Erythroblast (primary cell): ENCODE measurements at places on chromosomes 16 and 17.

- DNase-seq: no peak
Observed at GRCh38 chr17:21375162-21375560, 996 bp upstream of the KCNJ12 start.

- no peak for DNase-seq
Observed at GRCh38 chr16:26550111-26550610, 516.6 kb upstream of the C16orf82 start.

- no peak for DNase-seq
Observed at GRCh38 chr16:57289391-57290257, 5.2 kb upstream of the PLLP start.

- no peak for DNase-seq
Observed at GRCh38 chr16:24671455-24671954, 57.9 kb upstream of the TNRC6A start.

- no peak for DNase-seq
Observed at GRCh38 chr16:22632606-22633005, 121.9 kb downstream of the NPIPB5 start.

DNA sequence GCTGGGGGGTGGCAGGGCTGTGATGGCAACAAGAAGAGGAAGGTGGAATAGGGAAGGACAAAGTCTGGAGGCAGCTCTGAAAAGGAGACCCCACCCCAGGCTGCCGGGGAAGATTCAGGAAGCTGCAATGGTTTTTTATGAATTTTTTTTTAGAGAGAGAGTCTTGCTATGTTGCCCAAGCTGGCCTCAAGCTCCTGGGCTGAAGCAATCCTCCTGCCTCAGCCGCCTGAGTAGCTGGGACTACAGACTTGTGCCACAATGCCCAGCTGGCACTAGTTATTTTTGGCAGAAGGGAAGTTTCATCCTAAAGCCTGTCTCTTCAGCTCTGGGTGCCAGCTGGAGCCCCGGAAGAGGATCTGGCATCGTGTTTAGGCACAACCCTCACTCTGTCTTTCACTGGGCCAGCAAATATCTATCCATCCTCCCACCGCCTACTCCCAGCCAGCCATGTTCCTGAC lies 1.3 kb upstream of the CES3 start:
- DNase-seq: no peak

DNA sequence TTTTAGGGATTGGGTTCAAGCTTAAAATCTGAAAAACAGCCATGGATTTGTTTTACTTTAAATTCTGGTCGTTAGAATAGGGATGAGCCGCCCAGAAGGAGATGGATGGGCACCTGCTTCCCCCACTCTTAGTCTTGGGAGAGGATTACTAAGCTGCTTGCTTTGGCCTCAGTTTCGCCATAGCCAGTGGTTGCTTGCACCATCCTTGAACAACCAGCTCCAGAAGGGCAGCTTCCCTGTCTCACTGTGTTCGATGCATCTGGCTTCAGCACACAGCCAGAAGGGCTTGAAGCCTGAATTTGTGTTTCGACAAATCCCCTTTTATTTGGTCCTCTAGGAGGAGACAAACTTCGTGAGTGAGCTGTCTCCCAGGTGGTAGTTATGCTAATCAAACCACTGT lies 7.1 kb downstream of the CYB5D2 start:
- DNase-seq: no peak

DNA sequence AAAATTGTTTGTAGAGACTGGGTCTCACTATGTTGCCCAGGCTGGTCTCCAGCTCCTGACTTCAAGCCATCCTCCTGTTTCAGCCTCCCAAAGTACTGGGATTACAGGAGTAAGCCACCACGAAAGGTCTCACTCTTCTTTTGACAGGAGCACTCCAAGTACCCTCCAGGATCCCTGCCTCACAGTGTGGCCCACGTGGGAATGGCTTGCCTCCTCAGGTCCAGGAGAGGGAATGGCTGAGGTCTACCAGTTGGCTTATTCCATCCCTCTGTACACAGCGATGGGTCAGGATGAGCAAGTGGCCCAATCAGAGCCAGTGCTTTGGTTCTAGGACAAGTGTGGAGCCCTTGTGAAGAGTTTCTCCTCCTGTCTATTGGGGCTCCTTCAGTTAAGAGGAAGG lies 73.7 kb upstream of the ZNF423 start:
- DNase-seq: no peak
